NCI-H345 (cell line): ENCODE measurements at places on chromosomes 12 and 14.

DNA sequence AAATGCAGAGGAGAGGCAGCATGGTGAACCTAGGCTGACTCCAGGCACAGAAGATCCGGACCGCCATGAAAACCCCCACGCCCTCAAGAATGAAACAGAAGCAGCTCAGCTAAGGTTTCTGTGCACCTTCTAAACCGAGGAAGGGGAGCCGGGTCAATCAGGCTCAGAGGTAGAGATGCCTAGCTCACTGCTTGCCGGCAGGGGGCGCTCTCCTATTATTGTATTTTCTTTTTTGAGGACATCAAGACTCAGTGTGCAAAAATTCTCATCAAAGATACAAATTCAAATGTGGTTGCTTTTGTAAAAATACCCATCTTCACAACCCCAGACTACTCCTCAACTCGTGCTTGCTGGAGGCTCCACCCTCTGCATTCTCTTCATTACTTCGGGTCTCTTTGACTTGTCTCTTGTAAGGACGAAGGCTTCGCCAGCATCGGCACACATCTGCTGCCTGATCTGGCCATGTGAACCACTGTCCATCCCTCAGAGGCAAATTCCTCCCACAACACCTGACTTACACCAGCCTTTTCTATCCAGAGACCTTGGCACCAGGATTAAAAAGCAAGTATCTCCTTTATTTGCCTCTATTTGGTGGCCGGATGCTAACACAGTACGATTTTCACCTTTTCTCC, 33.4 kb upstream of the RNASE3 start:
- DNase-seq: peak; percentile 33

GRCh38 chr14:63795532-63795931, 57.3 kb upstream of the SYNE2 start:
- DNase-seq: no peak

- DNase-seq: peak; percentile 15
Measured at GRCh38 chr14:21768116-21768874, 94.7 kb upstream of the OR4E1 start.

- DNase-seq: no peak
Measured at GRCh38 chr14:42911642-42912041, 1305.0 kb downstream of the LRFN5 start.

DNA sequence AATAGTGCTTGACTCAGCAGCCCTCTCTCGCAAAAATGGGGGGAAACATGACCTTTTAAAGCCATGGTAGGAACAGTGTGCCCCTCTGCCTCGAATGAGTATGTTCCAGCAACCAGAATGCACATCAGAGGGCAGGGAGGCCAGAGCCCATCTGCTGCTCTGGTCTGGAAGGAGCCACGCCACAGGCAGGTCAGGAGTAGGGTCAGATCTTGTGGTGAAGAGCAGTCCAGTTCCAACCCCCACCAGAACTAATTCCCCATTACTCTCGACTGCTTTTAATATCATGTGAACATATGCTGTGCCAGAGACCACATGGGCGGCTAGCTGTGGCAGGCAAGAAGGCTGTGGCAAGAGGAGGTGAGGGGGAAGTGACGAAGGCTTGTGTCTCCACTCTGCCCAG, 34.6 kb upstream of the TMX1 start:
- no peak for DNase-seq

GRCh38 chr14:95614349-95614748, 71.9 kb upstream of the TCL1B start:
- peak; percentile 4 for DNase-seq

DNA sequence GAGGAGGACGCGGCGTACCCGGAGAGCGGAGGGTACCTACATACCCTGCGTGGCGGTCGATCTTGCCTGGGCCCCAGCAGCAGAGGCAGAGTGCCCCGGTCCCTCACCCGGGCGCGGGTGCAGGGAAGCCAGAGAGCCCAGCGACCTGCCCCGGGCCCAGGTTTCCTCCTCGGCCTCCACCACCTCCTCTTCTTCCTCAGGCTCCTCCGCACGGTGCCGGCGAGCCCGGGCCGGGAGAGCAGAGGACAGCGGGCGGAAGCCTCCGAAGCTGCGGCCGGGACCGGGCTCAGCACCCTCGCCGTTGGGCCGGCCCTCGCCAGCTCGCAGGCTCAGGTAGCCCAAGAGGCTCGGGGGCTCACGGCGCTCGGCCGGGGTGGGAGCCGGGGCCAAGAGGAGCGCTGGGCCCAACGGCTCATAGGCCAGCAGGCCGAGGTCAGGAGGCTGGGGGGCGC, 6.6 kb downstream of the ZNF219 start:
- no peak for DNase-seq

GRCh38 chr12:70964867-70965510, 44.5 kb upstream of the PTPRR start:
- no peak for DNase-seq
